ENCODE measurements at places on chromosomes 13 and 19.

- DNase-seq = no peak
Observed at GRCh38 chr13:51738226-51738905, 65.6 kb downstream of the DHRS12 start.

- no peak for DNase-seq
Observed at GRCh38 chr13:24203273-24203672, 42.8 kb downstream of the SPATA13 start.

- peak; percentile 33 for DNase-seq
Observed at GRCh38 chr19:42252365-42253244, 2.3 kb downstream of the ERF start.

DNA sequence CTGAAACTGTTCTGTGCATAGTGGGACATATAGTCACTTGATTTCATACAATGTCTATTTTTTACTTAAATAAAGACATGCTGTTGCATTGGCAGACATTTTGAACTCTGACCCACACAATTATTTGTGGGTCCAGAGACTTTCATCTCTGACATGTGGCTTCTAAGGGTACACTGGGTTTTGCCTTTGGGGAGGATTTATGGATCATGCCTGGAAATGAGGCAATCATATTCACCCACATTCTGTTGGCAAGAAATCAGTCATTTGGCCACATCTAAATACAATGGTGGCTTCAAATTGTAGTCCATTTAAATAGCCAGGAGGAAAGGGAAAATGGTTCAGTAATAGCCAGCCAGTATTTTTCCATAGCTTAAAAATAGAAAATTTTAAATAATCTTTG, 238.3 kb upstream of the KLF12 start:
- no peak for DNase-seq

GRCh38 chr13:29664591-29664990, 69.1 kb upstream of the SLC7A1 start:
- DNase-seq = no peak

GRCh38 chr13:113408562-113408961, 44.6 kb upstream of the GRTP1 start:
- DNase-seq = no peak

- DNase-seq = no peak
Observed at GRCh38 chr13:100933841-100934240, 259.2 kb upstream of the TMTC4 start.

DNA sequence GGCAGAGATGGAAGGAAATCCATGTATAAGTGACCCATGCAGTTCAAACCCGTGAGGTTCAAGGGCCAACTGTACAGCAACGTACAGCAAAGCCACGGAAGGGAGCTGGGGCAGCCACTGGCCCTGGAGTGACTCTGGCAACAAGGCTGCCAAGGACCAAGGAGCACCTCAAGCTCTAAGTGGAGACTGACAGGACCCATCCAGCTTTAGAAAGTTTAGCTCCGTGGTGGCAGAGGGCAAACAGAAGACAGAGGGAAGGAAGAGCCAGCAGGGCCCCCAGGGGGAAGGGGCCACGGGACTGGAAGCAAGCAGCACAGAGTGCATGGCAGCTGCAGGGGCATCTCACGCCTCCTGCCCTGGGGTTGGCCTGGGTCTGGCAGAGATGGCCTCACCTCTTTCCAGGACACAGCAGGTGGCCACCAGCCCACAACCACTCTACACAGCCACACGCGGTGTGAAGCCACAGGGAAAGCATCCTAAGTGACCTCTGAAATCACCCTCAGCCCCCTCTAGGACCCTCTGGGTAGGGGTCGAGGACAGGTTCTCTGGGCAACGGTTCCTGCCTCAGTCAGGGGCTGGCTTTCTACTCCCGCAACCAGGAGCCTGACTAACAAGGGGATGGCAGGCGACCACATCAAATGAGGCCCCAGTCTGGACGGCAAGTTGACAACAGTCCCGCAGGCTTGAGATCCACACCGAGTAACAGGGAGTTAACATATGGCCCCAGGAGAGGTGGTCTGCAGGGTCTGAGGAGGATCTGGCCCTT, 3.8 kb downstream of the MIER2 start:
- DNase-seq = no peak

DNA sequence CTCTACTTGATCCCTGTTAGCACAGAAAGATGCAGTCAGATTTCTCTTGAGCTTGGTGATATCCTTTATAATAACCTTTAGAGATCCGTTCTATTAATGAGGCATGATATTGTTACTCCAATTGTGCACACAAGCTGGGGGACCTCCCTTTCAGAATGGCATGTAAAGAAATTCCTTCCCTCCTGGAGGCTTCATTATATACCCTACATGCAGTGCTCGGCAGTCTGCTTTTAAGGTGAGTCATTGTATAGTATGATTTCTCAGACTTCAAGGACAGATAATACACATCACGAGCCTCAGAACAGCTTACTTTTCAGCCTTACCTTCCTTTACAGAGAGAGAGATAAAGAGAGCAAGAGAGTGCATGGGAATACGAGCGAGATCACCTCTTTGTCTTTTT, 261.3 kb downstream of the ATP8A2 start:
- DNase-seq = no peak

DNA sequence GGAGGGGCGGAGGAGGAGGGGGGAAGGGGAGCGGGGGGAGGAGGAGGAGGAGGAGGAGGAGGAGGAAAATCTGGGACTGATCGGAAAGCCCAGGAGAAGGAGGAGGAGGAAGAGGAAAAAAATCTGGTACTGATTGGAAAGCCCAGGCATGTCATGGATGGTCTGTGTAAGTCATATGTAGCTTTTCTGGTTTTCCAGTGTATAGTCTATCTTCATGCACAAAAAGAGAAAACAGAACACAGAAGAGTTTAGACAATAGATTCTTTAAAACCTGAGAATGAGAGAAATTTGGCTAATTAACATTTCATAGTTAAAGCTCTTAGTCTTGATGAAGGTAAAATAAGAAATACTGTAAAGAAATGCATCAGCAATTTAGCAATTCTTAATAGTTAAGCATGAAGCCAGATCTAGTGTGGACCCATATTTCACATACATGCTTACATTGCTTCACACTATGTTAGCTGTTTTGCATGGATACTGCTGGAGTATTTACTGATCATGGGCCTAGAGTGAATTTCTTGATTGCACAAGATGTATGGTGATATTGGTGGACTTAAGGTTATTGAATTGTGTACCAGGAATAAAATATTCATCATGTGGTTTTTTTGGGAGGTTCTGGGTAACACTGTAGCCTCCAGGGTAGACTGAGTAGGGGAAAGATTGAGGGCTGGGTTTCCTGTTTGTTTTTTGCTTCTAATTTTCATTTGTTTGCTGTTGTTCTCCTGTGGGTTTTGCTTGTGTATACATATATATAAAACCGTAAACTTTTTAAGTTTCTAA, 41.4 kb downstream of the SUCLA2 start:
- no peak for DNase-seq

GRCh38 chr19:53597023-53597422, 34.8 kb upstream of the DPRX start:
- no peak for DNase-seq
